ENCODE measurements at places on chromosomes 7 and 10.

- peak; percentile 81 for DNase-seq
Measured at GRCh38 chr7:99562832-99563231, 4.4 kb downstream of the ZNF655 start.

GRCh38 chr7:140898786-140899536 lies 25.8 kb downstream of the BRAF start:
- DNase-seq = no peak

GRCh38 chr7:17623546-17624185 lies 316.6 kb downstream of the SNX13 start:
- no peak for DNase-seq

GRCh38 chr10:110226543-110226925 lies 19.1 kb downstream of the MXI1 start:
- DNase-seq = peak; percentile 97

GRCh38 chr10:47024399-47025252 lies 113.4 kb downstream of the PTPN20 start:
- peak; percentile 70 for DNase-seq
